Activated CD4-positive, alpha-beta memory T cell treated with anti-CD3 and anti-CD28 coated beads, Interleukin-2, amount 10 ng/mL, durations not matched to agents 7 days and 5 days (primary cell): ENCODE measurements at places on chromosomes 12 and 14. TPM values are rescaled to one million over a fixed set of nuclear protein-coding genes. Genes with fewer than 3 reads are reported as not detected.

GRCh38 chr12:99135376-99135775 lies 490.3 kb downstream of the APAF1 start:
- H3K27me3 ChIP-seq = no peaks in the 10 kb centered on the region
- H3K4me3 ChIP-seq = no peak overlapping the region
- no peak for DNase-seq
- H3K27ac ChIP-seq = no peak overlapping the region

- no peak for DNase-seq
- H3K27ac ChIP-seq = no peak overlapping the region
- H3K4me1 ChIP-seq = peaks cover 17% of the 10 kb centered on the region
- no peaks in the 10 kb centered on the region for H3K27me3 ChIP-seq
- H3K4me3 ChIP-seq = no peak overlapping the region
Observed at GRCh38 chr12:107440606-107441005, 245.0 kb upstream of the PWP1 start.

DNA sequence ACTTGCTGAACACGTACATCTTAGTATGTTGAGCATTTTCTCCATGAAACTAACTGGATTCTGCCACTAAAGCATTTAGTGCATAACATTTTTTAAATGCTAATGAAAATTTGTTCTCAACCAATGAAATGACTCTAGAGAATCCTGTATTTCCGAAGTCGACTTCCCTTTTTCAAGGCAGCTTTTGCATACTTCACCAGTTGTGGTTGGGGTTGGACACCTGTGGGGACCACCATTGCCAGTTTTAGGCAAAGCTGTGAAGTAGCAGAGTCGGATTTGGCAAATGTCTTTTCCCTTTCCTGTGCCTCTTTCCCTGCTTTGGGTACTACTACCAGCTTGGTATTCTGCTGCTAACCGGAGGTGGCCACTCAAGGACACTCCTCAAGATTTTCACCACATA lies 349.2 kb downstream of the BCAT1 start:
- no peak overlapping the region for H3K27ac ChIP-seq
- H3K27me3 ChIP-seq = peaks cover under 1% of the 10 kb centered on the region
- no peak for DNase-seq
- H3K4me1 ChIP-seq = peaks cover 7% of the 10 kb centered on the region

- H3K27ac ChIP-seq = no peak overlapping the region
- H3K4me1 ChIP-seq = no peaks in the 10 kb centered on the region
- H3K4me3 ChIP-seq = no peak overlapping the region
- no peak for DNase-seq
Observed at GRCh38 chr14:94445003-94445402, 7.6 kb downstream of the SERPINA11 start.

GRCh38 chr14:93040443-93040842 lies 75.3 kb downstream of the ITPK1 start:
- H3K36me3 ChIP-seq = no peaks in the 10 kb centered on the region
- H3K4me3 ChIP-seq = no peak overlapping the region
- no peaks in the 10 kb centered on the region for H3K27me3 ChIP-seq
- DNase-seq = no peak
- H3K27ac ChIP-seq = no peak overlapping the region
- H3K4me1 ChIP-seq = peaks cover 15% of the 10 kb centered on the region

DNA sequence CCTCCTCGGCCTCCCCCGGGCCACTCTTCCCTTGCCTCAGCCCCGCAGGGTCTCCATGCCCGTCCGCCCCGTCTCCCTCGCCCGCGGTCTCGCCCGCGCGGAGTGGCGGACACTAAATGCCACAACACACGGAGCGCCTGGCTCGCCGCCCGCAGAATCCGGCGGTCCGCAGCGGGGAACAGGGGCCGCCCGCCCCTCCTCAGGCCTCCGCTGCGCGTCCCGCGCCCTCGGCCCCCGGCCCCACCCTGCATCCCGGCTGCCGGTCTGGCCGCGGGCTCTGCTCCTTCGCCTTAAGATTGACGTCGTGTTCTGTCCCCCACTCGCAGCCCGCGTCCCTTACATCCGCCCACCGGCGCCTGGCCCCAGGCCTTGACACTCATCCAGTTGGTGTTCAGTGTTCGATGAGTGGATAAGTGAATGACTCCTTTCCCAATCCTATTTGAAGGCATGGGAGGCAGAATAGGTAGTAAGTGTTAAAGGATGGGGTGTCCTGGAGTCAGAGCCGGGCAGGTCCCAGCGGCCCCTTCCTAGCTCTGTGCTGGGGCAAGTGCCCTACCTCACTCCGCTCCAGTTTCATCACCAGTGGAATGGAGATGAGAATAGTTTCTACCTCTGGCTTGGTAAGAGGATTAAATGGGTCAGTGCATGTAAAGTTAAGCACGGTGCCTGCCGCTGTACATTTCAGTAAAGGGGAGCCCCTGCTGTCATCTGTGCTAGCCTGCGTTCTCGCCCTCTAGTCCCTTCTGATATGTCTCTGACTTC lies 622 bp downstream of the TECPR2 start:
- H3K4me1 ChIP-seq = peaks cover 30% of the 10 kb centered on the region
- H3K4me3 ChIP-seq = no peak overlapping the region
- peak overlapping the region; percentile 82 for H3K27ac ChIP-seq

- peaks cover 41% of the 10 kb centered on the region for H3K4me1 ChIP-seq
- peaks cover 17% of the 10 kb centered on the region for H3K36me3 ChIP-seq
- H3K27ac ChIP-seq = peak overlapping the region; percentile 71
- H3K27me3 ChIP-seq = no peaks in the 10 kb centered on the region
- peak; percentile 35 for DNase-seq
Observed at GRCh38 chr12:51082561-51083125, 753 bp downstream of the CSRNP2 start.

- H3K4me3 ChIP-seq = no peak overlapping the region
- H3K36me3 ChIP-seq = no peaks in the 10 kb centered on the region
- H3K27ac ChIP-seq = no peak overlapping the region
- no peak for DNase-seq
- no peaks in the 10 kb centered on the region for H3K27me3 ChIP-seq
Observed at GRCh38 chr12:74031045-74031444, 506.6 kb upstream of the ATXN7L3B start.

DNA sequence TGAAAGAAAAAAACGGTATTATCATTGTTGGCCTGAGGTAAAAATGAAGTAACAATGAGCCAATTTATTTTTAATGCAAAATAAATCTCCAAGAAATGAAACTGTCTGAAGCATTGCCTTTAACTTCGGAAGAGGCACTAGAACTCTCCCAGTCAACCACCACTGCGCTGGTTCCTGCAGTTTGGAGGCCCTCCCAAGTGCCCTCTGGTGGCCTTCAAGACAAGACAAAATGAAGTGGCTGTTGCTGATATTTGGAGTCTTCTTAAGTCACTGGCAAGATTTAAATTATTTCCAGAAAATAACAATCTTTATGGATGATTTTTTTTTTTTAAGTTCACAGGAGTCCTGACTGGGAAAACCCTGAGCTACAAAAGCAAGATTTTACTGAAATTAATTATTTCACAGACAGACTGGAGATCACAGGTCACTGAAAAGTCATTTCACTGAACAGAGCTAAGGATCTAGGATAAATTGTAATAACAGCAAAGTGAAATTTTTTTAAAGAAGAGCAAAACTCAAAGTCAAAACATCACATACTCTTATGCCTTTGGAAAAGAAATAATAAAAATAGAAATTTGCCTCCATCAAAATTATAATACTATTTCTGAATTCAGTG lies 58.2 kb downstream of the DICER1 start:
- peaks cover 12% of the 10 kb centered on the region for H3K4me1 ChIP-seq
- no peak overlapping the region for H3K4me3 ChIP-seq
- no peak overlapping the region for H3K27ac ChIP-seq

Gene TAS2R31
- total RNA-seq = 1.7 TPM

Gene PZP
- not detected for total RNA-seq

Gene MARK3
- total RNA-seq = 84.2 TPM
